Sciatic nerve (tissue), 2 donors: ENCODE measurements at places on chromosomes 2 and 18. TPM values are rescaled to one million over a fixed set of nuclear protein-coding genes. Genes with fewer than 3 reads are reported as not detected.
A peak's percentile ranks its signal among the peaks of the same experiment; 100 is the strongest.

The GCG gene
- not detected for total RNA-seq

DNA sequence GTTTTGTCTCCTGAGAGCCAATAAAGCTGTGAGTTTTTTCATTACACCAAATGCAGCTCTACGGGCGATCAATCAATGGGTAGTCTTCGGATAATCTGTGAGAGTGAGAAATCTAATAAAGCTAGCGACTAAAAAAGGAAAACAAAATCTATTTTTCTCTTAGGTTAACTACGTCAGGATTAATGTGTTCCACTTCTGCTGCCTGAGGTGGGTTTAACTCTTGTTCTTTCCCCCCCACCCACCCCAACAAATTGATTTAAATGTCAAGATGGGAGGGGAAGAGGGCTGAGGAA is 63.0 kb upstream of the PSMD14 start:
- DNase-seq, result no peak

The REEP1 gene
- total RNA-seq, result 0.98 TPM

- DNase-seq, result no peak
Measured at GRCh38 chr2:76953733-76954347, 568.3 kb downstream of the LRRTM4 start.

DNA sequence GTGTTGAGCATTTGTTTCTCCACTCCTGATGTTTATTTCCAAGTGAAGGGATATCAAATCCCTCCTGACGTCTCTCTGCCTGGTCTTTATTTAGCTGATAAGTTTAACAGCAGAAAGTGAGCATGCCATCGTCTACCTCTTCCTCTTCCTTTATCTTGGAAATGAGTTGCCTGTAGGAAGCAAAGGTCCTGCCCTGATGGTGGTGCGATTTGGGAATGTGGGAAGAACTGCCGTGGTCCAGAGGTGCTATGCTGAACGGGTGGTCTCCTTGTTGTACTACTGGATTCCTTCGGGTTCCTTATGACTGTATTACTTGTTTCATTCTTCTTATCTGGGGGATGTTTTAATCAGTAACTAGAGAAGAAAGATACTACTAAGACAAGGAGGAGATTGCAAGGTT is 217.5 kb downstream of the PMAIP1 start:
- DNase-seq, result no peak

- no peak for DNase-seq
Measured at GRCh38 chr2:54604871-54605270, 118.6 kb upstream of the EML6 start.

DNA sequence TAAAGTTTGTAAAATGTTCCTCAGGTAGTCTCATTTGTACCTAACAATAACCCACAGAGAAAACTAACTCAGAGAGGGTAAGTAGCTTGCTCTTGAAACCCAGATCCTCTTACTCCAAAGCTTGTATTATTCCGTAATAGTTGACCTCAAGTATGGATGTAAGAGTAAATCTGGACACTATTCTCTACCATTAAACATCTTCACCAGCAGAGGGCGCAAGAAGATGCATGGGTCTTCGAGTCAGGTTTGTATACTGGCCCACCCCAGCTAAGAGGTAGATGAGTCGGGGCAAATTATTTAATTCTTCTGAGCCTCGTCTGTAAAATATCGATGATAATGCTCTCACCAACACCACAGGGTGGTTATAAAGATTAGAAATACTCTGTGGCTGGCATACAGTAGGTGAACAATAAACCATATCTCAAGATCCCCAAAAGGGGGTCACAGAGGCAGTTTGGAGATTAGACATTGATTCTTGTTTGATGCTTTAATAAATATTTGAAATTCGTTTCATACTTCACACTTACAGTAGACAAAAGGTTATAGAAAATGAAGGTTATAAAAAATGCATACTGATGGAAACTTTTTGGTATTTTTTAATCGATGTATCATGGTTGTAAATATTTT is 3.5 kb upstream of the CABLES1 start:
- DNase-seq, result no peak

DNA sequence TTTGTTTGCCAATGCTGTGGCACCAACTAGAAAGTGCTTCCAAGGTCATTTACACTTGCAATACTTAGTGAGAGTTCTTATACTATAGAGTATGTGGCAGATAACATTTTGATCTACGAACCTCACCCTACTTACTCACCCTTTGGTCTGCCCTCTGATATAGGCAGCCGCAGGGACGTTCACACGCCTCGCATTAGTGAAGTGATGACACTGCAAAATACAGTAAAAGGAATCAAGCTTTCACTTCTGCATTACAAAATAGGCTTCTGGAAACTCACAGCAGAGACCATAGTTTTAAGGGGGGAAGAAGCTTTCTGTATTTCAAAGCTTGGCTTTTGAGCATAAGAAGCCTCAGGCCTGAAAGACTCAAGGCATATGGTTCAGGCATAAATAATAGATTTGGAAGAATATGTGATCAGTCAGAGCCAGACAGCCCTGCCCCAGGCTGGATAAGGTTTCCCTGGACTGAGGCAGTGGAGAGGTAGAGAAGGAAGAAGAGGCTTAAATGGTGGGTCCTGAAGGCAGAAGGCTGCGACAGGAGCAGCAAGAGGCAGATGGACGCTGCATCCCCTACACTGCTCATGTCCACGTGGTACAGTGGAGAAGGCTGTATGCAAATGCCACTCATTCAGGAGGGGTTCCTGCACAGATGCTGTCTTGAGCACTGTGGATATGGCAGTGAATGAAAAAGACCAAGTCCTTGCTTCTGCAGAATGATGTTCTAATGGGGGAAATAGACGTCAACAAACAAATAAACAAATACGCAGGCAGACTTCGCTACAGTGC is 63.1 kb downstream of the FECH start:
- no peak for DNase-seq

GRCh38 chr2:205857520-205858237 is 175.4 kb downstream of the NRP2 start:
- DNase-seq, result no peak

DNA sequence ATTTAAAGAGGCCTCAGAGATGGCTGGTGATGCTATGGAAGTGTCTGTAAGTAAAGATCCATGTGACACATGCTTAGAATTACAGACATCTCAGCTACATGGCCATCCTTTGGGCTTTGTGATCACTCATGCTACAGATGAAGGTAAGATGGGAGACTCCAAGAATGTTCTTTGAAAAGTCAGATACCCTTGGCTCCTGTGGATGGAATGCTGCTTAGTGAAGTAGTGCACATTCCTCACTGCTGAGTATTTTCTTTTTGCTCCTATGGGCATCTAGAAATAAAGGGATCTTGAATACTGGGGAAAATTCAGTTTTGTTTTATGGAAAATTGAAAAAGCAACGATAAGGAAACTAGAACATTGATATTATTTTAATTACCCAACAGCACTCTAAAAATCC is 55.2 kb upstream of the REV1 start:
- no peak for DNase-seq

The CCDC102B gene
- 16.5 TPM for total RNA-seq

GRCh38 chr18:10320791-10321190 is 133.6 kb upstream of the APCDD1 start:
- DNase-seq, result peak; percentile 68

DNA sequence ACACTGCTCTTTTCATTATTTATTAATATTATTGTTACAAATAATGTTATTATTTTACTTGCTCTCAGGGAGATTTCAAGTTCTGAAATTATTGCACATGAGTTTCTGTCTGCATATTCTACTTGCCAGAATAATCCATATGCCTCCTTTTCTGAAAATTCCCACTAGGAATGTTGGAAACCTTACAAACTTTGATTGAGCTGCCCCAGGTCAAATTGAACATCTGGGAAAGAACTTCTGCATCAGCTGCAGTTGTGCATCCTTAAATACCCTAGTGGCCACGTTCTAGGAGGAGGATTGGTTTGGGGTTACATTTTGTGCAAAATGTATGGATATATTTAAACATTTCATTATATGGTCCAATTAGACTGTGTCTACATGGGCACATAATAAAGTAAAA is 1302.7 kb upstream of the PIK3C3 start:
- DNase-seq, result no peak

- DNase-seq, result no peak
Measured at GRCh38 chr2:11187731-11188130, 32.5 kb downstream of the SLC66A3 start.

GRCh38 chr2:149727927-149728326 is 140.4 kb upstream of the MMADHC start:
- DNase-seq, result no peak

The MEIS1 gene
- 18.0 TPM for total RNA-seq
